Hematopoietic multipotent progenitor cell (in vitro differentiated cells): ENCODE measurements at places on chromosomes 7 and 10. TPM values are rescaled to one million over a fixed set of nuclear protein-coding genes. Genes with fewer than 3 reads are reported as not detected.

Gene EEPD1
- 12.1 TPM for total RNA-seq

GRCh38 chr10:17425584-17426262, 28.7 kb downstream of the ST8SIA6 start:
- DNase-seq = no peak

GRCh38 chr10:131750171-131750895, 150.5 kb upstream of the PPP2R2D start:
- DNase-seq = no peak

Gene PNLIPRP1
- total RNA-seq = not detected

Gene NODAL
- total RNA-seq = not detected

Gene CACNB2
- 11.6 TPM for total RNA-seq

GRCh38 chr10:62873866-62874265, 57.7 kb upstream of the EGR2 start:
- DNase-seq = no peak

DNA sequence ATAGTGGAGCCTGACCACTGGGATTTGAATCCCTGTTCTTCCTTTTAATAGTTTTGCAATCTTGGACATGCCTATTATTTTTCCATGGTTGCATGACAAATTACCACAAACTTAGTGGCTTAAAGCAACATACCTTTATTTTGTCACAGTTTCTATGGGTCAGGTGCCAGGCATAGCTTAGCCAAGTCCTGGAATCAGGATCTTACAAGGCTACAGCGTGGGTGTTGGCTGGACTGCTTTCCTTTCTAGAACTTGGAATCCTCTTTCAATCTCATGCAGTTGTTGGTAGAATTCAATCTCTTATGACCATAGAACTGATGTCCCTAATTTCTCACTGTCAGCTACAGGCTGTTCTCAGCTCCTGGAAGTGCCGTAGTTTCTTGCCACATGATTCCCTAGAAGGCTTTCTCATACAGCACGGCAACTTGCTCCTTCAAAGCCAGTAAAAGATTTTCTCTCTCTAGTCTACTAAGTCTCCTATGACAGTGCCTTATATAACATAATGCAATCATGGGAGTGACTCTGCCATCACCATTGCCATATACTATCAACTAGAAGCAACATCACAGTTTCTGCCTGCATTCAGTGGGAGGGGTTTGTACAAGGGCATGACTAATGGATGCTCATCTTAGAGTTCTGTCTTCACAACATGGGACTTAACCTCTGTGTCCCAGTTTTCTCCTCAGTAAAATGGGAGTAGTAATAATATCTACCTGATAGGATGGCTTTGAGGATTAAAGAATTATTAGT, 243.4 kb upstream of the FZD1 start:
- no peak for DNase-seq

- DNase-seq = no peak
Observed at GRCh38 chr7:158108646-158109293, 478.9 kb downstream of the PTPRN2 start.

Gene CXCL12
- under 0.01 TPM for total RNA-seq

- no peak for DNase-seq
Observed at GRCh38 chr10:112098682-112099081, 84.9 kb downstream of the GPAM start.
